Thyroid gland (tissue), 4 donors: ENCODE measurements at places on chromosomes 4 and X. TPM values are rescaled to one million over a fixed set of nuclear protein-coding genes. Genes with fewer than 3 reads are reported as not detected.

- DNase-seq: no peak
Measured at GRCh38 chr4:11632483-11632882, 203.8 kb upstream of the HS3ST1 start.

MAGEB4 gene
- not detected for total RNA-seq

GRCh38 chr4:101218346-101218745, 129.0 kb downstream of the PPP3CA start:
- no peak for DNase-seq

- DNase-seq: no peak
Measured at GRCh38 chr4:173367946-173368345, 2.8 kb upstream of the SAP30 start.

FAM241A gene
- total RNA-seq: 9.9 TPM

- DNase-seq: no peak
Measured at GRCh38 chr4:155809835-155810234, 51.0 kb downstream of the GUCY1B1 start.

- no peak for DNase-seq
Measured at GRCh38 chr4:106588891-106589290, 220.3 kb upstream of the GIMD1 start.

ADGRG2 gene
- total RNA-seq: 4.3 TPM

C4orf46 gene
- 13.6 TPM for total RNA-seq

GAGE12J gene
- total RNA-seq: not detected

CDX4 gene
- total RNA-seq: not detected

CT55 gene
- total RNA-seq: not detected

GRCh38 chr4:130210864-130211263, 1114.9 kb downstream of the C4orf33 start:
- DNase-seq: no peak

- DNase-seq: peak; percentile 59
Measured at GRCh38 chrX:21944136-21944615, 3.7 kb downstream of the SMS start.

GRCh38 chrX:13898603-13899002, 81.7 kb upstream of the GPM6B start:
- no peak for DNase-seq

GRCh38 chrX:29724316-29724715, 491.0 kb upstream of the MAGEB2 start:
- DNase-seq: no peak

DNA sequence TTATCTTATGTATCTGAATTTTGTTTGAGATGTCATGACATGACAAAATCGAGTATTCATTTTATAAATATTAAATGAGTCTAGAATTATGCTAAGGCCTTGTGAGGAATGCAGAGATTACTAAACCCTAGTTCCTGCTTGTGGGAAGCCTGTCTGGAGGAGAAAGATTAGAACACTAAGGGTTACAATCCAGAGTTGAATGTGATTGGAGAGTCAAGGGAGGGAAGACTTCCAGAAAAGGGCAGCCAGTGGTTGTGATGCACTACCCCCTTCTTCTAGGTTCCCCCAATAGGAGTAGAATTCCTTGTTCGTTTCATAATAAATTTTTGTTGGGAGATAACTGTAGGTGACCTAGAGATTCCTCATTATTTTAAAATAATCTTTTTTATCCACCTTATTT, 141.1 kb downstream of the AFF1 start:
- no peak for DNase-seq

GRCh38 chr4:46844325-46844917, 64.6 kb downstream of the COX7B2 start:
- peak; percentile 45 for DNase-seq

DNA sequence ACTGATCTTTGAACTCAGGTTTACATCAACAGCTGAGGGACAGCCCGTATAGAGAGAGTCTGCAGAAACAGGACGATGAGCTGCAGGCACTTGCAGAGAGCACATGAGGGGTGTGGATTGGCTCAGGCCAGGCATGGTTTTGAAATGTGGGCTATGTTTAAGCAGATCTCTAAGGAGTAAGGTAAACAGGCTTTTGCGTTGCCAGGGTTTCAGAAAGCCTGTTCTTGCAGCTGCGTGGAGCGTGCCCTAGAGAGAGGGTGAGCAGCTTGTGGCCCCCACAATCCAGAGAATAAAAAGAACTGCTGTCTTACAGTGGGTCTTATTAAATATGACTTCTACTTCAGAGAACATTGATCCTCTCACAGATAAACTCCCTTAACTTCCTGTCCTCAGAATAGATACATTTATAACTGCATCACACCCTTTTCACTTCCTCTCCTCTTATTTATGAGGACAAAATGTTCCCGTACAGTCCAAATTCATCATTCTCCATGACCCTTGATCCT, 64.1 kb downstream of the TMA16 start:
- DNase-seq: no peak

MAP9 gene
- 12.1 TPM for total RNA-seq

DNA sequence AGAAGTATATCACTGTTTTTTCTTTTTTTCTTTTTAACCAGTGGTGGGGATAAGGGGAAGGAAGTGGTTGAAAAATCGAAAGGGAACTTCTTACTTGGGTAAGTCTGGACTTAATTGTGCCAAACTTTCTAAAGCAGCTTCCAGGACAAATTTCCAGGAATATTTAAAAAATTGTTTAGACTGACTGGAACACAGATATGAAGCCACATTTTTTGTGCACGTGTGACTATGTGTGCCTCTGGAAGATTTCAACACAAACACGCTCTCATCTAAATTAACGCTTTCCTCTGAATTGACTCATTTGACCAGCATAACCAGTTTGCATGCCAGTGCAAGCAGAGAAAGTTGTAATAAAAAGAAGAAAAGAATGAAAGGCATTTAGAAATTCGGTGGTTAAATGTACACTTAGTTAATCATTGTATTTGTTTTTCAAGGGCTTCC, 18.8 kb upstream of the YTHDC1 start:
- no peak for DNase-seq

DNA sequence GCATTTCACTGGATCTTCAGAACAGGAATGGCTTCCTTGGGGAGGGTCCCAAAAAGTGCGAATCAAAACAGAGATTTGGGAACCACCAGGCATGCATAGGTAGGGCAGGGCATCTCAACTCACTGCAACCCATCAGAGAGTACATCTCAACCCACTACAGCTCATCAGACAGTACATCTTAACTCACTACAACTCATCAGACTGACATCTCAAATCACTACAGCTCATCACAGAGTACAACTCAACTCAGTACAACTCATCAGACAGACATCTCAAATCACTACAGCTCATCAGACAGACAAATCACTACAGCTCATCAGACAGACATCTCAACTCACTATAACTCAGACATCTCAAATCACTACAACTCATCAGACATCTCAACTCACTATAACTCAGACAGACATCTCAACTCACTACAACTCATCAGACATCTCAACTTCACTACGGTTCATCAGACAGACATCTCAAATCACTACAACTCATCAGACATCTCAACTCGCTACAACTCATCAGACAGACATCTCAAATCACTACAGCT, 47.5 kb upstream of the CLDN34 start:
- no peak for DNase-seq

CXCL11 gene
- 1.3 TPM for total RNA-seq

DNA sequence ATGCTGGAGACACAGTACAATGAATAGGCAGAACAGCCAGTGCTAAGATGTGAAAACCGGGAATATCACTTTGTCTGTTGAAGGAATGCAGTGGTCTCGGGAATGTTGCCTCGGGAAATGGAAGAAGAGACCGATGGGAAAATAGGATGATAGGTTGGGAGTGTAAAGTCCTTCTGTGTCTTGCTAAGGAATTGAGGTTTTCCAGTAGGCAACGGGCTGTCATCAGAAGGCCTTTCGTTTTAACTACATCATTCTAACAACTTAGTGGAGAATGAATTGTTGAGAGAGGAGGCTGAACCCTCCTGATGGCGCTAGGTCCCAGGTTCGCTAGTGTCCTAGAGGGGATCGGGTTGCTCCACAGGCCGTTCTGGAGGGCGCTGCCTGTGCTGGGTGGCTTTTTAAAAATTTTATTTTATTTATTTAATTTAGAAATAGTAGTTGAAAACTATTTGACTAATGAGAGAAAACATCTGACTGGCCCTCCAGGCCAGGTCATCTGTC, 730 bp downstream of the VBP1 start:
- DNase-seq: peak; percentile 1

- DNase-seq: peak; percentile 9
Measured at GRCh38 chrX:120790118-120790517, 85.5 kb downstream of the CT47B1 start.

GRCh38 chrX:153725039-153725831, 579 bp downstream of the ABCD1 start:
- no peak for DNase-seq

VCX2 gene
- total RNA-seq: not detected
